ENCODE measurements at places on chromosomes 16 and 17.
A peak's percentile ranks its signal among the peaks of the same experiment; 100 is the strongest.

- DNase-seq, result peak; percentile 89
Measured at GRCh38 chr17:81043725-81044427, 8.9 kb downstream of the BAIAP2 start.

DNA sequence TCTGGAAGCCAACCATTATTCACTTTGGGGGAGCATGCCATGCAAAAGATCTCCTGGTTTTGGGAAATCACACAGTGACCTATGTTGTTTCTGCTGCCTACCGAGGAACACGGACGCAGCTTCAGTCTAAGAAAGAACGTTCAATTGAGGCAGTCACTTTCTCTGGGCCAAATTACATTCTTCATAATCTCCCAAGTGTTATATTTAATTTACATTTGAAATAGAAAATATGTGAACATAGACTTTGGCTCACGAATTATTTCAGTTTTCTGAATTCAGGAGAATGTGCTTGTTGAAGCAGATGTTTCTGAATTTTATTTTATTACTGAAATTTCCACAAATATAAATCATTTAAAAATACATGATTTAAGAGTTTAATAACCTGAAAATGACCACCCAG, 93.6 kb upstream of the KCNJ16 start:
- DNase-seq, result no peak

- no peak for DNase-seq
Measured at GRCh38 chr17:28878158-28878910, 19.2 kb downstream of the FLOT2 start.

DNA sequence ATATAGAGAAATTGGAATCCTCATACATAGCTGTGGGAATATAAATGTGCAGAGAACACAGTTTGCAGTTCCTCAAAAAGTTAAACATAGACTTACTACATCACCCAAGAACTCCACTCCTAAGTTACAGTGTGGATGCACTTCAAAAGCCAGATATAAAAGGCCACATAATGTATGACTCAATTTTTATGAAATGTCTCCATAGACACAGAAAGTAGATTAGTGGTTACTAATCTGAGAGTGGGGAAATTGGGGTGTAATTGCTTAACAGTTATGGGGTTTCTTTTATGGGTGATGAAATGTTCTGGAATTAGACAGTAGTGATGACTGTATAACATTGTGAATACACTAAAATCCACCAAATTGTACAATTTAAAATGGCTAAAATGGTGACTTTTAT, 60.9 kb downstream of the CACNG1 start:
- DNase-seq, result peak; percentile 66

GRCh38 chr16:48435318-48435680, 50.1 kb upstream of the SIAH1 start:
- no peak for DNase-seq

DNA sequence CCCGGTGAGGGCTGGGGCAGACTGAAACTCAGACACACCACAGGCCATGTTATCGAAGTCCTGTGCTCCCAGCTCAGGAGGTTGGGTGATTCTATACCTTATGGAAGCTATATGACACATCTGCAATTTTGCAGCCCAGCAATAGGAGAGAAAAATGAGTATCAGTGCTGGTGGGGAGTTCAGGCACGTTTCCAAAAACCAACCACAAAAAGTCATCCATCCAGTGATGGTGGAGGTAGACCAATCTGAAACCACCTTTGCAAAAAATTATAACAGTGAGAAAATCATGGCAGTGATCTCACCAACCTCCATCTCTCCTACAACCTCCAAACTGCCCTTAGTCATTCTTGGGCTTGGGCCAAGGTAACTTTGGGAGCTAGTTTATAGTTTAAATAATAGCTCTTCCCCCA, 327.9 kb downstream of the SLC39A11 start:
- DNase-seq, result peak; percentile 57

- peak; percentile 71 for DNase-seq
Measured at GRCh38 chr17:61157246-61157886, 242.3 kb upstream of the TBX2 start.

Measured in fibroblast of lung (primary cell).